ENCODE measurements at places on chromosomes 13 and 19.

DNA sequence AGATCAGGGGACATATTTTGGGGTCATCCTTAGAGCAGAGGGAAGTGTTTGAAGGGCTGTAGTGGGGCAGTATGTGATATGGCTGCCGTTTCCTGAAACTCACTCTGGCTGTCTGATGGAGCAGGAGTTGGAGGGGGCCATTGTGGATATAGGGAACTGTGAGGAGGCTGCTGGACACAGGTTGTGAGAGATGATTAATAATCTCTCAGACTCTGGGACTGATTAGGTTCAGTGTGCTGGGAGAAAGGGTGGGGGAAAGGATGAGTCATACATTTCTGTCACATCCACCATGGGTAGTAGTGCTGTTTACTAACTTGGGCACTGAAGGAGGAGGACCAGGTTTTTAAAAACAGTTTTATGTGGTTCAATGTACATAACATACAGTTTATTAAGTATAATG is 4.8 kb downstream of the B3GLCT start:
- peak; percentile 82 for DNase-seq

GRCh38 chr13:106103779-106104178 is 431.7 kb downstream of the EFNB2 start:
- DNase-seq, result peak; percentile 59

DNA sequence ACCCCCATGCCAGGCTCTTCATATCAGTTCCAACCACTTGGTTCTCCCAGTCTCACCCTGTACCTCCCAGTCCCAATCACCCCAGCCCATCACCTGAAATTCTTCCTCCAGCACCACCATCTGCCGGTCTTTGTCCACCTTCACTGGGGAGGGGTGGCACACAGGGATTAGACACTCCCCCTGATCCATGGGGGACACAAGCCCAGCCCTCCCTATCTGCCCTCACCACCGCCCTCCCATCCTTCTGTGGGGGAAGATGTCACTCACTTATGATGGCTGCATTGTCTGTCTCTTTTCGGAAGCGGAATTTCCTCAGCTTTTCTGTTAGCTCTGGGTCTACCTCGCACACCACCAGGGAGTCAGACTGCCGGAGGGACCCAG is 685 bp downstream of the GMFG start:
- no peak for DNase-seq

DNA sequence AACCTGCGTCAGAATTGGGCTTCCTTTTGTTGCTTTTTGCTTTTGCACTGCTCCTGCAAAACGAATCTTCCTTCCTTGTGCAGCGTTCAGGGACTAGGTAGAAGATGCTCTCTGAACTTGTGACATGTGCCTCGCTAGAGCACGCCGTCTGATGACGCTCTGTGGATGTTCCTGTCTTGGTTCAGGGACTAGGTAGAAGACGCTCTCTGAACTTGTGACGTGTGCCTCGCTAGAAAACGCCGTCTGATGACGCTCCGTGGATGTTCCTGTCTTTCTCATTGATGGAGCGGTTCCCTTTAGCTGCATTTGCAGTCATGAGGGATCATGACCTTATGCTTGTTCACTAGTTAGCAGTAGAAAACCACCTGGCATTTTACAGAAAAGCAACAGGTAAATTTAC is 154.0 kb downstream of the SOX1 start:
- DNase-seq, result no peak

GRCh38 chr13:46738766-46739165 is 58.2 kb downstream of the ESD start:
- DNase-seq, result no peak

DNA sequence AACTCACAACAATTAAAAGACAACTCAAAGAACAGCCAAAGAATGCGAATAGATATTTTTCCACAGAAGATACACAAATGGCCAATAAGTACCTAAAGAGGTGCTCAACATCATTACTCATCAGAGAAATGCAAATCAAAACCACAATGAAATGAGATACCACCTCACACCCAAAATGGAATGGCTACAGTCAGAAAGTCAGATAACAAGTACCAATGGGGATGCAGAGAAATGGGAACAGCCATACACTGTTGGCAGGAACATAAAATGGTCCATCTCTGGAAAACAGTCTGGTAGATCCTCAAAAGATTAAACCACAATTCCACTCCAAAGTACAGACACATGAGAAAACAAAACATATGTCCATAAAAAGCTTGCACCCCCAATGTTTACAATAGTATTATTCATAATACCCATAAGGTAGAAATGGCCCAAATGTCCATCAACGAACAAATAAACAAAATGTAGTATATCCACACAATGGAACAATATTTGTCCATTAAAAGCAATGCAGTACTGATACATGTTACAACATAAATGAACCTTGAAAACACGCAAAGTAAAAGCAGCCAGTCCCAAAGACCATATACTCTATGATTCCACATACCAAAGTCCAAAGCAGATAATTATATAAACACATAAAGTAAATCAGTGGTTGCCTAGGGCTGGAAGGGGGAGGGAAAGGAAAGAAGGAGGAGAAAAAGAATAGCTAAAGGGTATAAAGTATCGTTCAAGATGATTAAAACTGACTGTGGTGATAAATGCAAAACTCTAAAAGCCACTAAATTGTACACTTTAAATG is 19.6 kb downstream of the USP12 start:
- DNase-seq, result no peak

Data from foreskin fibroblast (primary cell).